ENCODE measurements at places on chromosomes 12 and 14.

DNA sequence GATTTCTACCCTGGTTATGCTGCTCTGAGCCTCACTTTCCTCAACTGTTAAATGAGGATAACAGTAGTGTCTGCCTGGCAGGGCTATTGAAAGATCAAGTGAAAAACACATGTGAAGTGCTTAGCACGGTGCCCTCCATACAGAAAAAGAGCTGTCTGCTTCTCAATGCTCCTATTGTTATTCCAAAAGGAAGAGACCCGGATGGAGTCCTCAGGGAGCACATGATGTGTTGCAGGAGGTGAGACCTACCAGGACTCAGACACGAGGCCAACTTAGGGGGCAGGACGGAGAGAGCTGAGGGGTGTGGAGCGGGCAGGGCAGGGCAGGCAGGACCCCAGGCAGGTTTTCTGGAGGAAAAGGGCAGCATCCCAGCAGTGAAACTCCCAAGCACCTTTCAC lies 8.9 kb downstream of the FAIM2 start:
- DNase-seq, result no peak

DNA sequence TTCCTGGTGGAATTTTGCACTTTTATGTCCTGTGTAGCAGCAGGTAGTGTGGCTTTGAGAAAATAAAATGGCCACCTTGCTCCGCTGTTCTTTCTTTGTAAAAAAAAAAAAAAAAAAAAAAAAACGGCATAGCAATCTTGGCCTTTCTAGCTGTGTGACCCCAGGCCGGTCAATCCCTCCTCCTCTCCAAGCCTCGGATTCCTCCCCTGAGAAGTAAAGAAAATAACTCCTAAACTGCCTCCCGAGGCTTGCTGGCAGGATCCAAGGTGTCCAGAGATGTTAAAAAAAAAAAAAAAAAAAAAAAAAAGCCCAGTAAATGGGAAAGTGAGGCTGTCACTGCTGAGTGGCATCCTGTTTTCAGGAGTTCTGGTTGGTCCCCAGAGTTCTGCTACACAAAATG lies 23.9 kb upstream of the MAP1LC3B2 start:
- DNase-seq, result no peak

DNA sequence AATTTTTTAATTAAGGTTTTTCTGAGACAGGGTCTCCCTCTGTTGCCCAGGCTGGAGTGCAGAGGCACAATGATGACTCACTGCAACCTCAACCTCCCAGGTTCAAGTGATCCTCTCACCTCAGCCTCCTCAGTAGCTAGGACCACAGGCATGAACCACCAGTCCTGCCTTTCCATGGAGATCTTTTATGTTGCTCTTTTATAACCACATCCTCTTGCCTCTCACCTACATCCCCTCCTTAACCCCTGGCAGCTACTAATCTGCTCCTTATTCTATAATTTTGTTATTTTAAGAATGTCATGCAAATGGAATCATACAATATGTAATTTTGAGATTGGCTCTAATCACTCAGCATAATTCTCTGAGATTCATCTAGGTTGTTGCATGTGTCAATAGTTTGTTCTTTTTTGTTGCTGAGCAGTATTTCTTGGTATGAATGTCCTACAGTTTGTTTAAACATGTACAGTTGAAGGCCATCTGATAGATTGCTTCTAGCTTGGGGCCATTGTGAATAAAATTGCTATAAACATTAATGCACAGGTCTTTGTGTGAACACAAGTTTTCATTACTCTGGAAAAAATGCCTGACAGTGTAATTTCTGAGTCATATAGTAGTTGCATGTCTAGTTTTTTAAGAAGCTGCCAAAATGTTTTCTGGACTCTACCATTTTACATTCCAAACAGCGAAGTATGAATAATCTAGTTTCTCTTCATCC lies 249.2 kb upstream of the AMIGO2 start:
- no peak for DNase-seq

- DNase-seq, result no peak
These were observed 2.3 kb downstream of the TMEM116 start for GRCh38 chr12:112010415-112011344.

GRCh38 chr12:126396536-126396935 lies 1331.3 kb downstream of the AACS start:
- DNase-seq, result no peak

DNA sequence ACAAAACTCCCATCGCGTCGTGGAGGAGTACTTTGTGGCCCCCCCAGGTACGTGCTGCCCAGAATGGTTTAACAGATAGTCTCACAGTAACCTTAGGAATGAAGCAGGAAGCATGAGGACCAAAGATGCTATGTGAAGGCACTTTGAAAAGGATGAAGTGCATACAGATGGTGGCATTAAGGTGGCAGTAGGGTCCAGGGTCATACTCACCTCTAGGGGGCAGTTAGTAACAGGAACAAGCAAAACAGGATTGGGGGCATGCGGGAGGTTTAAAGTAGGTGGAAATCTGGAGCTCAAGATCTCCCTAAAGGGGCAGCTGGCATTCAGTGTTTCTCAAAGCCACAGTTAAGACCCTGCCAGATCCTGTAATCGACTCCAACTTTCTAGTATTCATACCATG lies 10.9 kb downstream of the GATC start:
- no peak for DNase-seq

DNA sequence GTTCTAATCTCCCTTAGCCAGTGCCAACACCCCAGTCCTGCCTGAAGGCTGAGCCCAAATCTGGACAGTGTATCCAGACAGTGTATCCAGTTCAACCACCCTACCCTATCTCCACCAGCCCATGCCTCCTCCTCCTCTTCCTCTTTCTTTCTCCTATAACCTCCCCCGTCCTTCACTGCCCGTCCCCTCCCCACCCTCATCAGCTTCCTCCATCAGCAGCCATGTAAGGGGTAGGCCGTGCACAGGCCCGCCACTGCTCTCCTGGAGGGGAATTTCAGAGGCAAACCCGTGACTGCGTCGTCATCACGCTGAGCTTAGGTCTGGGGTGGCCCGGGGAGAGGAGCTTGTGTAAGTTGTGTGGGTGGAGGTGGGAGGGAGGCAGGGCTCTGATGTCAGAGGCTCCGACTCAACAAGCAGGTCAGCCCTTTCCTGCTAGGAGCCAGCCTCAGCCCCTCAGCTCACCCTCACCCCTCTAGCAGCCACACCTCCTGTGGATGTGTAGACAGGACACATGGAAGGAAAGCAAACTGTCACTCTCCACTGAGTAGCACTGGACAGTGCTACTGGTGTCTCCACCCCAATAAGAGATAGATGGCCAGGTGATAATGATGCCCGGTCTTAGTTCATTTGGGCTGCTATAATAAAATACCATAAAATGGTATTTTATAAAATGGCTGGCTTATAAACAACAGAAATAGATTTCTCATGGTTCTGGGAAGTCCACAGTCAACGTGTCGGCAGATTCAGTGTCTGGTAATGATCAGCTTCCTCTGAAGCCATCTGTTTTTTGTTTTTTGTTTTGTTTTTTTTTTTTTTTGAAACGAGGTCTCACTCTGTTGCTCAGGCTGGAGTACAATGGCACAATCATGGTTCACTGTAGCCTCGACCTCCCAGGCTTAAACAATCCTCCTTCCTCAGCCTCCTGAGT lies 50.5 kb downstream of the IRF2BPL start:
- DNase-seq, result no peak

DNA sequence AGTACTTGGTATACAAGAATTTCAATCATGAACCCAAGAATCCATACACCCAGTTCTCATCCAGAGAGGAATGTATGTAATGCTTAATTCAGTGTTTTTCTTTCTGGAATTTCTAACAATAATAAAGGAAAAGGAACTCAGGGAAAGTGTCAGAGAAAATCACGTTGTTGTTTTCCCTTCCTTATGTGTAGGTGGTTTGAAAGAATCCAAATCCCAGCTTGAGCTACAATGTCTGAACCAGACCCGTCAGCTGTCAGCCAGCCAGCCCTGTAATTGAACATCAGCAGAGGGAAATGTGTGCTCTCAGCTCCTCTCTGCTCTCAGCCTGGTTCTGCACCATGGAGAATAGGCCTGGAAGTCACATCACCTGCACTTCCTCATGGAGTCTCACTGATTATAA lies 126.5 kb downstream of the TMEM30B start:
- DNase-seq, result no peak

- no peak for DNase-seq
These were observed 133.6 kb upstream of the SLC35F4 start for GRCh38 chr14:57999471-57999870.

GRCh38 chr12:56143217-56143616 lies 9.2 kb upstream of the MYL6B start:
- DNase-seq, result no peak

DNA sequence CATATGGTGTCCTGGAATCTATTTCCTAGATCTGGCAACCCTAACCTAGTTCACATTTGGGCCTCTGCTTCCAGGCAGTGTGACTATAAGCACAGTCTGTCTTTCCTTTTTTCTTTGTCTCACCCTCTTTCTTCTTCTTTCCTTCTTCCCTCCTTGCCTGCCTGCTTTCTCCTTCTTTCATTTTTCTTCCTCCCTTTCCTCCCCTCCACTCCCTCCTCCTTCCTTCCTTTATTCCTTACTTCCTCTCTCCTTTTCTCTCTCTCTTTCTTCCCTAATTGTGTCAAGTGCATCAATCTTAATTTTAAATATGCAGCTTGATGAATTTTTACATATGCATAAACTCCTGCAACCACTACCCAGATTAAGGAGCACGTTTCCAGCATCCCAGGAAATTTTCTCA lies 4.6 kb upstream of the DAO start:
- no peak for DNase-seq

DNA sequence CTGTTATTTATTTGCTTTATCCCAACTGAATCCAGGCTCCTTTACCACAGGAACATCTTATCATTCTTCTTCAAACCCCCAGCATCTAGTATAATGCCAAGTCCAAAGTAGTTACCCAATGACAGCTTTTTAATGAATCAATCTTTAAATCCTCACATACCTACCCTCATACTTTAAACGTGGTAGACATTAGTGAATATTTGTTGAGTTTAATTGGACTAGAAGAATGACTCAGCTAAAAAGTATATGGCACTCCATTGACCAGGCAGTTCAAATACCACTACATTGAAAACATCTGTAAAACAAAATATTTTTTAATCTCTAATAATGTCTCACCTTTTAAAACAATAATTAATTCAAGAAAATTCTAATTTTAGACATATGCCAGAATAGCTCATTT lies 98.1 kb downstream of the ZFC3H1 start:
- DNase-seq, result no peak

DNA sequence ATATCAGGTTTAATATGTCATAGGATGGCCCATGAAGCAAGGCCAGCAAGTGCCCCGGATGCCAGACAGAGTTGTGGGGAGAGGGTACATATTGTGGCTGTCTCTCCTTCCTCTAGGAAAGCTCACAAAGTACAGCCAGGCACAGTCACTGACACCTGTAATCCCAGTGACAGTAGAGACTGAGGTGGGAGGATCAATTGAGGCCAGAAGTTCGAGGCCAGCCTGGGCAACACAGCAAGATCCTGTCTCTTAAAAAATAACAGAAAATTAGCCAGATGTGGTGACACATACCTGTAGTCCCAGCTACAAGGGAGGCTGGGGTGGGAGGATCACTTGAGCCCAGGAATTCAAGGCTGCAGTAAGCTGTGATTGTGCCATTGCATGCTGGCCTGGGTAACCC lies 32.1 kb downstream of the SLC7A8 start:
- DNase-seq, result no peak

DNA sequence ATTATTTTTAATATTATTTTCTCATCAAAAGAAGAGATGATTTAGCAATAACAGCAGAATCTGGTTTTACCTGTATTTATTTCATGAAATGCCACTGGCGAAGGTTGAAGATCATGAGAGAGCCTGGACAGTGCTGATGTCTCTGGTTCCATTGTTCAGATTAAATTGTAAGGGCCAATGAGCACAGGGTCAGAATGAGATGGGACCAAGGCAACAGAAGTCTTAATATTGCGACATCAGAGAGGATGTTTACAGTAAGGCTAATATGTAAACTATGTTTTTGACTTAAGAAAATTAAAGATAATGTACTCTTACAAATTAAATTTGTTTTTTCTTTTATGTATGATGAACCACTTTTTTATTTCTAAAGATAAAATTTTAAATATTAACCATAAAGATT lies 35.2 kb upstream of the KLRD1 start:
- no peak for DNase-seq

- no peak for DNase-seq
These were observed 509.6 kb upstream of the USP15 start for GRCh38 chr12:61750604-61751003.

GRCh38 chr12:94012590-94012989 lies 135.8 kb upstream of the PLXNC1 start:
- no peak for DNase-seq

GRCh38 chr12:13599176-13599575 lies 382.2 kb downstream of the GRIN2B start:
- no peak for DNase-seq

DNA sequence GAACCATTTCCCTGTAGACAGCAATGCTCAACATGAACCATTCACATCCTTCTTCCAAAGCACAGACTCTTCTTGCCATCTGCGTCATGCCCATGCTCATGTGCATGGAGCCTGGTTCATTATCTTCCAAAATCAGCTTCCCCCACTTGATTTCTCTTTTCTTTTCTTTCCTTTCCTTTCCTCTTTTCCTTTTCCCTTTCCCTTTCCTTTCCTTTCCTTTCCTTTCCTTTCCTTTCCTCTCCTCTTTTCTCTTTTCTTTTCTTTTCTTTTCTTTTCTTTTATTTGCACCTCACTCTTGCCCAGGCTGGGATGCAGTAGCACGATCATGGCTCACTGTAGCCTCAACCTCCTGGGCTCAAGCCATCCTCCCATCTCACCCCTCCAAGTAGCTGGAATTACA lies 37.5 kb downstream of the WIF1 start:
- DNase-seq, result no peak

- no peak for DNase-seq
These were observed 21.4 kb upstream of the ADGRD1 start for GRCh38 chr12:130932061-130932930.

DNA sequence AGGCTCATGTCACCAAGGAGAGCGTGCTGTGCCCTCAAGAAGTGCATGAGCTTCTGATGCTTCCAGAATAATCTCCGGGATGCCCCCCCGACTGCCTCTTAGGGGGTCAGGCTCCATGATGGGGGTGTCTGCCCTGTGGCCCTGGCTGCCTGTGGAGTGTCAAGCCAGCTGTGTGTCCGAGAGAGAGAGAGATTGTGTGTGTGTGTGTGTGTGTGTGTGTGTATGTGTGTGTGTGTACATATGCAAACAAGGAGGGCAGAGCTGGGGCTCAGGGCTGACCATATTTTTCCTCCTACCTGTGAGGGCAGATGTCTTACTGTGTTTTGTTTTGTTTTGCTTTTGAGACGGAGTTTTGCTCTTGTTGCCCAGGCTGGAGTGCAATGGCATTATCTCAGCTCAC lies 5.6 kb upstream of the ALDH2 start:
- DNase-seq, result no peak

GRCh38 chr12:124364543-124364942 lies 69.7 kb downstream of the RFLNA start:
- DNase-seq, result no peak

- no peak for DNase-seq
These were observed 144.3 kb downstream of the BCL11B start for GRCh38 chr14:99127651-99128167.

DNA sequence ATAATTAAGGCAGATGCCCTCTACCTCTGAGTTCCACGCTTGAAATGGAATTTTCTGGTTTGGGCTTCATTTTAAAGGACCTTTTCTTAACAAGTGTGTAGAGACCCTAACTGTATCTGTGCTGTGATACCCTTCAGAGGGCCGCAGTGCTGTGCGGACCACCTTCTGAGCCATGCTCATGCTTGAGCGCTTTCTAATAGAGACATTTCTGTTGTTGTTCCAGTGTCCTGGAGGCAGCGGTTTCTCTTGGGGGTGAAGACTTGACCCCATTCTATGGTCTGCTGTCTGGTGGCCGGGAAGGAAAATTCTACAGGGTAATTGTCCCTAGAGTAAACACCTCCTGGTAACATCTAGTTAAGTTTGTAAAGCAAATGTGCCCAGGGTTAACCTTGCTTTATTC lies 46.7 kb upstream of the BCL7A start:
- DNase-seq, result no peak

All from NCI-H2081 treated with DMSO at 0.1 percent for 48 hours (cell line).